ENCODE measurements at places on chromosomes 7 and 10.
A peak's percentile ranks its signal among the peaks of the same experiment; 100 is the strongest.

DNA sequence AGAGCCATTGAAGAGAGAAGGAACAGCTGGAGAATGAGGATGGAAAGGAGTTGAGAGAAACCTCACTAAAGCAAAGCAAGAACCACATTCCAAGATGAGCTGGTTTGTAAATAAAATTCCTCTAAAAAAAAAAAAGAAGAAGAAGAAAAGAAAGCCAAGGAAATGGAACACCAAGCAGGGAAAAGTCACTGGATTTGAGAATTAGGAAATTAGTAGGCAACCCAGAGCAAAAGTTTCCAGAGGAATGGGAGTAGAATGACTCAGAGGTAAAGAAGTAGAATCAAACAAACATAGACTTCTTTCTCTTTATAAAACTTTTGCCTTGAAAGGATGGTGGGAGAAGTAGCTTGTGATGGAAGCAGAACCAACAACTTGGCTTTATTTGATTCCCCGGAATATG, 3.9 kb downstream of the CH25H start:
- DNase-seq = no peak

GRCh38 chr7:137882806-137883205, 36.0 kb upstream of the DGKI start:
- DNase-seq = no peak

DNA sequence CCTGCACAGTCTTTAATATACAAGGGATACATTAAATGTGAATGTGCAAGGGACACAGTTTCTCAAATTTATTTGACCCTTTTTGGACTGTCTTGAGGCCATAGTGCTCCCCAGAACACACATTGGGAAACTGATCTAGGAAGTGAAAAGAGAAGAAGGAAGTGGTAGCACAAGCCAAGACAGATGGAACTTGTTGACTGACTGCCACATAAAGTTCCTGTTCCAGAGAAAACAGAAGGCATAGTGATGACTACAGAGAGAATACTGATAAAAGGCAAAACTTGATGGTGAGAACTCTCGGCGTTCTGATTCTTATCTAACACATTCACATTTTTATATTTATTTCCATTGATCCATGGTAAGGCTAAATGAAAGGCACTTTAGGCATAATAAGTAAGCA, 1216.4 kb downstream of the CNTNAP2 start:
- no peak for DNase-seq

DNA sequence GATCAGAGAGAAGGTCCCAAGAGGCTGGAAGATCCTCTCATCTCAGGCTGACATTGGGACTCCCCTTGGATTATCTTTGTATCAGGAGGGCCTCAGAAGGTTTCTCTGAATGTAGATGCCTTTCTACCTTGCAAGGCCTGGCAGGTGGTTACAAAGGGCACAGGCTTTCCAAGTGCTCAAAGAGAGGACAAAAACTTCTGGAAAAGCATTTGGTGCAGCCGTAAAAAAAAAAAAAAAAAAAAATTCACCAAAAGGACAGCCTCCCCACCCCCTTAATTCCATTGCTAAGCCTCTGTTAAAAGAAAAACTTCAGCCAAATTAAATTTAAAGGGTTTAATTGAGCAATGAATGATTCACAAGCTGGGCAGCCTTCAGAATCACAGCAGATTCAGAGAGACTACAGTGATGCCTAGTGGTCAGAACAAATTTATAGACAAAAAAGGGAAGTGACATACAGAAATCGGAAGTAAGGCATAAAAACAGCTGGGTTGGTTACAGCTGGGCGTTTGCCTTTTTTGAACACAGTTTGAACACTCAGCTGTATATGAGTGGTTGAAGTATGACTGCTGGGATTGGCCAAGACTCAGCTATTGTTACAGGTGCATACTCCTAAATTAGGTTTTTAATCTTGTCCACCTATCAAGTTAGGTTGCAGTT, 42.5 kb upstream of the LRGUK start:
- no peak for DNase-seq

DNA sequence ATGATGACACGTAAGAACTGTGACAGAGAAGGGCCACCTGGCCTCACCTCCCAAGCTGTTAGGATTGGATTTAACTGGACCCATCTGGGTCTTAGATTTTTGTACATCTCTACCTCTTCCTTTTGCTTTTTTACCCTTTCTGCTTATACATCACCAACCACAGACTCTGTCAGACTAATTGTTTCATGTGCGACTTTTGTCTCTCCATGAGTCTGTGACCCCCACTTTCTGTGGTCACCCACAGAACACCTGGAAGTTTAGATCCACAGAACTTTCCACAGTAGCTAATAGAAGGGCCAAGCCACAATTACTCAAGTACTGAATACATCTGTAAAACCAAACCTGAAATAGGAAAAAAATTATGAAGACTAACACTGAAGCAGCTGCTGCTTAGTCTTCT, 23.1 kb downstream of the SEC31B start:
- DNase-seq = no peak

DNA sequence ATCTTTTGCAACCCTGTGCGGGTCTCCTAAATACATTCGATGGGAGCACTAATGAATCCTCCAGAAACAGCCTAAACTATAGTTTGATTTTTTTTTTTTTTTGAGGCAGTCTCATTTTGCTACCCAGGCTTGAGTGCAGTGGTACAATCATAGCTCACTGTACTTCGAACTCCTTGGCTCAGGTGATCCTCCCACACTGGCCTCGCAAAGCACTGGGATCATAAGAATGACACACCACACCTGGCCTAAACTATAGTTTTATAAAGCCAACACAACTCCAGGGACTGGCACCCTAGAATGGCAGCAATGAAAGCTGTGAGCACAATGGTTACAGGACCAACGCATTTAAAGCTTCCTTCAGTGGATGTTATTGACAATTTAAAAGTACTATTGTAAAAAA, 14.5 kb upstream of the JMJD1C start:
- no peak for DNase-seq

GRCh38 chr10:52379287-52379686, 65.2 kb downstream of the DKK1 start:
- DNase-seq = no peak

DNA sequence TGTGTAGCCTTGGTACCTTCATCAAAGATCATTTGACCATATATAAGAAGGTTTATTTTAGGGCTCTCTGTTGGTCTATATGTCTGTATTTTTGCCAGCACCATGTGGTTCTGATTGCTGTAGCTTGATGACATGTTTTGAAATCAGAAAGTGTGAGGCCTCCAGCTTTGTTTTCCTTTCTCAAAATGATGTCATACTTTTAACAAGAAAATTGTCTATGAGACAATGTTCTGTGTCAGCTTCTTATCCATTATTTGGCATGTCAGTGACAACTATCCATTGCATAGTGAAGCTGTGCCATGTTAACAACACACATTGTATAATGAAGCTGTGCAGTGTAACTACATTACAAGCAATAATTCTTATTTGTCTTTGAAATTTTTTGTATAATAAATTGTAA, 9.1 kb upstream of the PPP1R9A start:
- DNase-seq = no peak

GRCh38 chr10:119658274-119658673, 7.1 kb downstream of the BAG3 start:
- peak; percentile 59 for DNase-seq

- DNase-seq = no peak
These were observed 94.2 kb downstream of the CD36 start for GRCh38 chr7:80732630-80733029.

GRCh38 chr7:77460057-77460486, 43.9 kb upstream of the GSAP start:
- DNase-seq = no peak

- no peak for DNase-seq
These were observed 232.6 kb upstream of the FERD3L start for GRCh38 chr7:19377611-19378344.

DNA sequence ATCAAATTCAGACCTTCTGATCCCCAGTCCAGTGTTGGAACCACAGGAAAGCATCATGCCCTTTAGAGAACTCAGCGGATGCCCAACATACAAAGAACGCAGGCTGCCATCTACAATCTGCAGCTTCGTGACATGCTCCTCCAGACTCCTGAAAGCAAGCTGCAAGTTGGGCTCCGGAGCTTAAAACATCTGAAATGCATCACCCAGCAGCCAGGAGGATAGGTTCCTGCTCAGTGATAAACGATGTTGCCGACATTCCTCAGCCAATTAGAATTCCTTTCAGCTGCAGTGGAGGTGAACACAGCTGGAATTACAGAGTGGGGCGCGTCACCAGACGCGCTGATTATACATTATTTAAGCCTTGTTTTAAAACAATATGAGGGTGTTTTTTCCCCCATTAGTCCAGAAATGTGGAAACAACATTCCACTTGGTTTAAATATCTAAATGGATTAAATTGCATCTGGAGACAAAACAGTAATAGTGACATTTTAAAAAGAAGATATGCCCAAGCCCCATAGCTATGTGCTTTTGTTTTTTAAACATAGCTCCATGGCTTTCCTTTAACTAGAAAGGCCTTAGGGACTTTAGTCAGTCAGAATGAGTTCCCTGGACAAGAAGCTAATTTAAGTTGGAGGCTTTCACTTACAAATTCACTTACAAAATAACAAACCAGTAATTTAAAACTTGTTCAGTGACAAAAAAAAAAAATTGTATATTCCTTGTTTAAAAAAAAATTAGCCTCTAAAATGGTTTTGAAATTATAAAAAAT, 6.3 kb downstream of the SMURF1 start:
- DNase-seq = no peak

DNA sequence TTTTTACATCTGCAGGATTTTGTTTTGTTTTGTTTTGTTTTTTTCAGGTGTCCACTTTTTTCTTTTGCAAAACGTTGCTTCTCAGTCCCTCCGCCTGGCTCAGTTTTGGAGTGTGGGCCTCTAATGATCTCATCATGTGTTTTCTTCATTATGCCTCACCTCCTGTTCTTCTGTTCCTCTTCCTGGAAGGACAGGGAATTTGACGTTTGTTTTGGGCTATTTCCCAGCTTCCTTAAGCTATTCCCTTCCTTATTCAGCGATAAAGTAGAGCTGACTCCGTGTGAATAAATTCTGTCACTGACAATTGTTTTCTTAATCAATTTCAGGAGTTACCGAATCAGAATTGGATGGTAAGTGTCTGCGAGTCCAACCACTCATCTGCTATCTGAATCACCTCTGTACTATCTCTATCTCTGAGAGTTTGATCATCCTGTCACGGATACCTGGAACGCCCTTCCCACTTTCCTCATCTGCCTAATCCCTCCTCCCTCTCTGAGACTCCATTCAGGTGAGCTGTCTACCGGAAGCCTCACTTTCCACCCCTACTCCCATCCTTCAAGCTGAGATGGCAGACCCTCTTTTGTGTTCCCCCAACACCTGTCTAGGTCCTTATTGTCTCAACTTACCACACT, 218.4 kb downstream of the GATA3 start:
- DNase-seq = no peak

All from frontal cortex (tissue), 4 donors.